ENCODE measurements at places on chromosomes 5 and 9.

GRCh38 chr5:4275232-4275631, 679.6 kb downstream of the IRX1 start:
- no peak for DNase-seq

DNA sequence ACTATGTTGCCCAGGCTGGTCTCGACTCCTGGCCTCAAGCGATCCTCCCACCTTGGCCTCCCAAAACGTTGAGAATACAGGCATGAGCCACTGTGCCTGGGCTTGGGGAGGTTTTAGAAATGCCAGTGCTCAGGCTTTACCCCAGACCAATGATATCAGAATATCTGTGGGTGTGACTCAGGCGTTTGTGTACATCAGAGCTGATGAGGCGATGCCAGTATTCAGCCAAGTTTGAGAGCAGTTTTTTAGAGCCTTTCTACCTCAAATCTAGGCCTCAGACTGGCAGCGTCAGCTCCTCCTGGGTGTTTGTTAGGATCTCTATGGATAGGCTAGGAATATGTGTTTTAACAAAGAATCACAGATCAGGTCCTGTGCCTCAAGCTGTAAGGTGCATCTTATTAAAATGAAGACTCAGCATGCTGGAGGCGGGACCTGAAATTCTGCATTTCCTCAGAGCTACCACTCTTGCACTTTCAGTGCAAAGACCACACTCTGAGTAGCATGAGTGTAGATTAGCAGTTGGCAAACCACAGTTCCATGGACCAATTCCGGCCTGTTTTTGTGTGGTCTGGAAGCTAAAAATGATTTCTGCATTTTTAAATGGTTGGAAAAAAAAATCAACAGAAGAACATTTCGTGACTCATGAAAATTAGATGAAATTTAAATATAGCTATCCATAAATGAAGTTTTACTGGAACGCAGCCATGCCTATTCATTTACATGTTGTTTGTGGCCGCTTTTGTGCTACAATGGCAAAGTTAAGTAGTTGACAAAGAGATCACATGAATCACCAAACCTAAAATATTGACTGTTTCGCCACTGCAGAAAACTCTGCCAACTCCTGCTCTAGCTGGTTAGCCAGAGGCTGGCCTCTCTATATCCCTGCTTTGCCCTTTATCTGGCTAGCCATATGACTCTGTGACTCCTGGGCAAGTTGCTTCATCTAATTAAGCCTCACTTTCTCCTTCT, 92.2 kb downstream of the KLF4 start:
- DNase-seq, result no peak

- no peak for DNase-seq
Measured at GRCh38 chr5:52705720-52706119, 82.0 kb upstream of the ITGA1 start.

DNA sequence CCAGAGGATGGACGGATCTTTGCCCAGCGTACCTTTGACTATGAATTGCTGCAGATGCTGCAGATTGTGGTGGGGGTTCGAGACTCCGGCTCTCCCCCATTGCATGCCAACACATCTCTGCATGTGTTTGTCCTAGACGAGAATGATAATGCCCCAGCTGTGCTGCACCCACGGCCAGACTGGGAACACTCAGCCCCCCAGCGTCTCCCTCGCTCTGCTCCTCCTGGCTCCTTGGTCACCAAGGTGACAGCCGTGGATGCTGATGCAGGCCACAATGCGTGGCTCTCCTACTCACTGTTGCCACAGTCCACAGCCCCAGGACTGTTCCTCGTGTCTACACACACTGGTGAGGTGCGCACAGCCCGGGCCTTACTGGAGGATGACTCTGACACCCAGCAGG, 1.9 kb downstream of the PCDHGC5 start:
- no peak for DNase-seq

DNA sequence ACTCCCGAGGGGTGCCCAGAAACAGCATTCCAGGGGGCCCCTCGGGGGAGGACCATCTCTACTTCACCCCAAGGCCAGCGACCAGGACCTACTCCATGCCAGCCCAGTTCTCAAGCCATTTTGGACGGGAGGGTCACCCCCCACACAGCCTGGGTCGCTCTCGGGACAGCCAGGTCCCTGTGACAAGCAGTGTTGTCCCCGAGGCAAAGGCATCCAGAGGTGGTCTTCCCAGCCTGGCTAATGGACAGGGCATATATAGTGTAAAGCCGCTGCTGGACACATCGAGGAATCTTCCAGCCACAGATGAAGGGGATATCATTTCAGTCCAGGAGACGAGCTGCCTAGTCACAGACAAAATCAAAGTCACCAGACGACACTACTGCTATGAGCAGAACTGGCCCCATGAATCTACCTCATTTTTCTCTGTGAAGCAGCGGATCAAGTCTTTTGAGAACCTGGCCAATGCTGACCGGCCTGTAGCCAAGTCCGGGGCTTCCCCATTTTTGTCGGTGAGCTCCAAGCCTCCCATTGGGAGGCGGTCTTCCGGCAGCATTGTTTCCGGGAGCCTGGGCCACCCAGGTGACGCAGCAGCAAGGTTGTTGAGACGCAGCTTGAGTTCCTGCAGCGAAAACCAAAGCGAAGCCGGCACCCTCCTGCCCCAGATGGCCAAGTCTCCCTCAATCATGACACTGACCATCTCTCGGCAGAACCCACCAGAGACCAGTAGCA, 83.9 kb downstream of the GOLPH3 start:
- no peak for DNase-seq

DNA sequence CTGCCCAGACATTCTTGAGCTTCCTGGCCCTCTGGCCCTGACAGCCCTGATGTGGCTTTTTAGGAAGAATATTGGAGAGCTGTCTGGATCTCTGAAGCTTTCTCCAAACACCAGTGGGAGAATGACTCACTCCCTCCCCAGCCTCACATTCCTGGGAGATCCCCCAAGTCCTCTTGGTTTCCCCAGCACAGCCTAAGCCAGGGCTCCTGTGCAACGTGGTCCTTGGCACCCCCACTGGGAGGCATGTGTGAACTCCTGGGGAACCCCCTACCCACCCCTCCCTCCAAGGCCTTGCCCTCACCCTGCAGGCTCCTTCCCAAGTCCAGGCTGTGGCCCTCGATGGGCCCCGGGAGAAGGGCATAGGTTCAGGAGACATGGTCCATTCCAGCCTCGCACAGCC, 12.7 kb downstream of the GLIPR2 start:
- no peak for DNase-seq

DNA sequence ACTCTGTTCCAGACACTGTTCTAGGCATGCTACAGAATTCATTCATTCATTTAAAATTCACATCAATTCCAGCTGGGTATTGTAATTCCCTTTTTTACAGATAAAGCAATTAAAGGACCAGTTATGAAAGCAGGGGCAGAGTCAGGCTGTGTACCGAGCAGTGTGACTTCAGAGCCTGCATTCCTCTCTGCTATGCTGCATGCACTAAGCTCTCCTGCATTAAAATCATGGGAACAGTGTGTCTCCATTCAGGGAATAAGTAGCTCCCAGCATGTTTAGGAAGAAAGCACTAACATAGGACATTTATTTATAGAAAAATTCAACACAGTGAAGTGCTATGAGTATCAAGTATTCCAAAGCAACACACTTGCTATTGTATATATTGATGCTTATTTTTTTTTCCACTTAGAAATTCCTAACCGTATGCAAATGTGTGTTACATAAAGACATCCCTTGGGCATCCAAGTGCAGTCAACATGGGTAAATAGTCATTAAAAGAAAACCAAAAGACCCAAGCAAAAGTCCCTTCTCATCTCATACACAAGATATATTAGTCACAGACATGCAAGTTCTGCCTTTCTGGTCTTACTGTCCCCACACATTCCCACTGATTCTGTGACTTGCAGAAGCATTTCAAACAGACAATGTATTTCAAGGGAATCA, 173.7 kb downstream of the GABRB2 start:
- no peak for DNase-seq

DNA sequence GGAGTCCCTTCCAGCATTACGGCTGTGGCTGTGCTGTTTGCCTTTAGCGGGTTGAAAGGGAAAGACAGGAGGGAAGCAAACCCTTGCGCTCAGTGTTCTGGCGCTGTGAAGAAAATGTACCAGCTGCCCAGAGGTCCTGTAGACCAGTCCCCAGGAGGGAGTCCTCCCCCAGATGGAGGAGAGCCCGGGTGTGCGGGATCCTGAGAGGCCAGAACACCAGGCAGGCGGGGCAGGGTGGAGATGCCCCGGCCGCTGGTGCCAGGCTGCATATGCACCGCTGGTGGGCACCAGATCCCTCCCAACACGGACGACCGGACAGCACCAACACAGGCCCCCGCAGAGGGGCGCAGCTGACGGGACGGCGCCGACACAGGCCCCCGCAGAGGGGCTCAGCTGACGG, 37.2 kb upstream of the SLC9A3 start:
- DNase-seq, result no peak

DNA sequence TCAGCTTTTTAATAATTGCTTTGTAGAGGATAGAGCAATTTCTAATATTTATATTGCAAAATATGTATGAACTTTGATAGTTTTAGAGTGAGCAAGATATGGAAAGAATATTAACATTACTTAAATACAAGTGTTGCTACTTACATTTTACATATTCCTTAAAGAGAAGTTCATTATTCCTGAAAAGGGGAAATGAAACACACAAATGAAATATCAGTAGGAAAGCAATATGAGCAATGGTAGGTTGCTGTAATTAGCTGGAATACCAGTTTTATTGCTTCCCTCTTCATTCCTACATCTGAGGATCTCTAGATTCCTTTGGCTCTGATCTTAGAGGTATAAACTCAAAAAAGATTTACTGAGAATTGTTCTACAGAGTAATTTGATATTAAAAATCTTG, 414.1 kb downstream of the FAM170A start:
- no peak for DNase-seq

- DNase-seq, result no peak
Measured at GRCh38 chr9:129282272-129282671, 104.2 kb upstream of the IER5L start.

DNA sequence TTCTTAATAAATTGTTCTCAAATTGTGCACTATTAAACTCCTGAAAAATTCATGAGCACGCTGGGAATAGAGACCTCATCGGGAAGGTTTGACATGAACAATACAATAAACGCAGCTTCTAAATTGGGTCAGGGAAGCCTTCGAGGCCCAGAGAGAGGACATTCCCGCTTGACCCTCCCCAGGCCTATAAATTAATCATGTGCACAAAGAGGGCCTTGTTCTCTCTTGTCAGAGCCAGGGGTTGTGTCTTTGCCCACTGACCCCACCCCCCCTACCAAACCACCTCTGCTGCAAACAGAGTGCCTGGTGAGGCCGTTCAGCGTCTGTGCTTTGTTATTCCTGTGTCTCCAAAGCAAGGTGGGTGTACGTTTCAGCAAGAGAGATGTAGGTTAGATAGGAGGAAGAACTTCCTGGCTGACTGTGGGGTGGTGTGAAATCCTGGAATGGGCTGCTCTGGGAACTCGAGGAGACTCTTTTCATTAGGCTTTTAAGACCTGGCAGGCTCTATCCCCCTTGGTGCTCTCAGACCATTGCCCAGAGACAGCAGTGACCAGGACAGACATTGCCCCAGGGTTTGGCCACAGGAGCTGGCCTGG, 18.2 kb upstream of the DAB2IP start:
- DNase-seq, result no peak

GRCh38 chr9:84849049-84849448, 179.5 kb downstream of the NTRK2 start:
- no peak for DNase-seq

GRCh38 chr5:32413466-32414263, 30.9 kb downstream of the ZFR start:
- DNase-seq, result no peak

GRCh38 chr9:121357011-121357410, 13.0 kb downstream of the STOM start:
- DNase-seq, result no peak

DNA sequence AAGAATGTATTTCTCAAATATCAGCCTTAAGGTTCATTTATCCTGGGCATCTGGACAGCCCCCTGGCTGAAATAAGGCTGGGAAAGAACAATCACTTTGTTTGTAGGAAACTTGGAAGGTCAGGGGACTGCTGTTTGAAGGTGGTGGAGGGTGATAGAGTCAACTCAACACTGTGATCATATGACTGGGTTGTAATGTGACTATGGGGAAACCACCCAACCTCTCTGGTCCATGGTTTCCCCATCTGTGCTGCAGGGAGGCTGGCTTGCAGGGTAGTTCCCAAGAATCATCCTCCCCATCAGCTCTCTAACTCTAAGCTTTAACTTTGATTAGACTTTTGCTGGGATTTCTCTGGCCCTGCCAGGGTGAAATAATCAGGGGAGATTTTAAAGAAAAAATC, 10.0 kb downstream of the INSYN2B start:
- no peak for DNase-seq

DNA sequence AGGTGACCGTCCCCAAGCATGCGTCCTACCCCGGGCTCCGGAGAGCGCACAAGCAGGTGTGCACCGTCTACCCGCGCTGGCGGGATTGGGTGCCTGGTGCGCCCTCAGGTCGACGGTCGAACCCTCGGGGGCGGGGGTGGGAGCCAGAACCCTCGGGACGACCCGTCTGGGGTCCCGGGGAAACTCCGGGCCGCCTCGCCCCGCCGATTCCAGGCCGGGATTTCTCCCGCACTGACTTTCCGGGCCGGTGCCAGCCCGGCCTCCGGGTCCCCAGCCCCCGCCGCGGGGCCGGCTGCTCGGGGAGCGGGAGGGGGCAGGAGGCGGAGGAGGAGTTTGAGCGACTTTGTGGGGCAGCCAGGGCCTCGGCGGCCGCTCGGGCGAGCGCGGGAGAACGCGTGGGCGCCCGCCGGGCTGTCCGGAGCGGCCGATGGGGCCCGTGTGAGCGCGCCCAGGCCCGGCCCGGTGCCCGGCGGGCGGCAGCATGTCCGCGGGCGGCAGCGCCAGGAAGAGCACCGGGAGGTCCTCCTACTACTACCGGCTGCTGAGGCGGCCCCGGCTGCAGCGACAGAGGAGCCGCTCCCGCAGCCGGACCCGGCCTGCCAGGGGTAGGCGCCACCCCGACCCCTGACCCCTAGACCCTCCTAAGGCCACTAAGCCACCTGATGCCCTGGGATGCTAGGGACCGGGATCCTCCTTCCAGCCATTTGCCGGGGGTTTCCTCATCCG, at the start of gene DAB2IP:
Gene DAB2IP (plus strand): TSS at position 340 of the 726 bp plus-strand sequence. CDS start 142 bp downstream, at position 482.
- DNase-seq, result no peak

DNA sequence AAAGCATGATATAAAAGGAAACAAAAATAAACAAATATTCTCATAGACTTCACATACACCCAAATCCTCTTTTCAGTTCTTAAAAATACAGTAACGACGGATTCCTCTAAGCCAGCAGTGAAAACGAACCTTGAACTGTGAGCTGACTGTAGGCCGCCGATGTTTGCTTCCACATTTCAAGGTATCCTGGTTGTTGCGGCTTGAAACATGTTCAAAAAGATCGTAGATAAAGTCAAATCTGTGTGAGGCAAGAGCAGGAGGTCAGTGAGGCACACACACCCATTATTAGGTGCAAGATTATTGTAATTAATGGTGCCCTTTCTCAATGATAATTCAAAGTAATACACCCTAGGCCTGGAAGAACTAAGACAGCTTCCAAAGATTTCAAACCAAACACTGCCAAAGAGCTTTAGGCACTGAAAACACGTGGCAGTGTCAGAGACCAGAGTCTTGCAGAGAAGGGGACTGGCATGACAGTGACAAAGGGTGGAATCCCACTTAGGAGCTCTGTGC, 141.2 kb upstream of the RETREG1 start:
- DNase-seq, result no peak

All from 8988T (cell line).